Stimulated activated CD8-positive, alpha-beta memory T cell treated with anti-CD3 and anti-CD28 coated beads, Interleukin-15, amount 100 ng/mL, for 48 hours (primary cell): ENCODE measurements at places on chromosomes 12 and 14.

DNA sequence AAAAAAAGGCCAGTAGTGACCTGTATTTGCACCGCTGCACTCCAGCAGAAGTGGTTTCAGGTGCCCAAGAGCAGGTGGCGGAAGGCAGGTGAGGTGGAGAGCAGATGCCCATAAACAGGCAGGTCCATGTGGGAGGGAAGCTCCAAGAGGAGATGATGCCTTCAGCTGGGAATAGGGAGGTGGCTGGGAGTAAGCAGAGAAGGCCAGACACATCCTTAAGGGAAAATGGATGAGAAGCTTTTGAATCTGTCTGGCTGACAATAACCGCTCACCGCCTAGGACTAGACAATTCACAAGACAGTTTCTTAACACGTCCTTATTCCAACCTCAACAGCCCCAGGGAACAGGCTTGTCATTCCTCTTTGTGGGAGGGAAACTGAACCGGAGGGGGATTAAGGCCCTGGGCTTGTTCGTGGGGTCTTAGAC, 43.9 kb upstream of the PLEKHG6 start:
- no peak for DNase-seq

- no peak for DNase-seq
These were observed 7.6 kb upstream of the BMP4 start for GRCh38 chr14:53964249-53964648.

- no peak for DNase-seq
These were observed 33.1 kb upstream of the COL2A1 start for GRCh38 chr12:48037267-48037915.

DNA sequence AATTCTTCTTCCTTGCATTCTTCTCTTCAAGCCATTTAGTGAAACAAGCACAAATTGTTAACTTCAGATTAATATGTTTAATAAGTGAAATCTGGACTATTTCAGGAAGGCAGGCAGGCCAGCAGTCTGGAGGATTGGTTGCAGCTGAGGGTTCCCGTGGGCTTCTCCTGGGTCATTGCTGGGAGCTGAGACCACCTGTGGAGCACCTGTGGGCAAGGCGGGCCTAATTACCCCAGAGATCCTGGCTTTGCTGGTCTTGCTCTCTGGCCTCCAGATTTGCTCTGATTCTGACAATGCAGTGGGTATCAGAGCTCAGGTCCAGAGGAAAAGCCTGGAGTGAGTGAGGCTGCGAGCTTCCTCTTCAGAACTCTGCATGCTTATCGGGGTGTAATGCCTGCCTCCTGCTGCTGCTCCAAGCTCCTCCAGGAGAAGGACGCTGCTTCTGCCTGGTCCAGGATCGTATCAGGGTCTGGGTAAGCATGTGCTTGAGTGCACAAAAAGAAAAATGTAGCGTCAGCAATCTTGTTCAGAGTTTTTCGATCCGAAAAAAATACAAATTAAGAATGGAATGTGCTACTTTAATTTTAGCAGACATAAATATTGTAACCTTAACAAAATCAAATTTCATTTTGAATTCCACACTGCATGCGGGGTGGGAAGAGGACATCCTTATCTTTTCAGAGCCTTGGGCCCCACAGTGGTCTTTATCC, 93.8 kb downstream of the TMEM30B start:
- no peak for DNase-seq
